ENCODE measurements at places on chromosomes 1 and 21.
A peak's percentile ranks its signal among the peaks of the same experiment; 100 is the strongest.

GRCh38 chr1:243559575-243560162 is 290.4 kb downstream of the AKT3 start:
- no peak for DNase-seq

DNA sequence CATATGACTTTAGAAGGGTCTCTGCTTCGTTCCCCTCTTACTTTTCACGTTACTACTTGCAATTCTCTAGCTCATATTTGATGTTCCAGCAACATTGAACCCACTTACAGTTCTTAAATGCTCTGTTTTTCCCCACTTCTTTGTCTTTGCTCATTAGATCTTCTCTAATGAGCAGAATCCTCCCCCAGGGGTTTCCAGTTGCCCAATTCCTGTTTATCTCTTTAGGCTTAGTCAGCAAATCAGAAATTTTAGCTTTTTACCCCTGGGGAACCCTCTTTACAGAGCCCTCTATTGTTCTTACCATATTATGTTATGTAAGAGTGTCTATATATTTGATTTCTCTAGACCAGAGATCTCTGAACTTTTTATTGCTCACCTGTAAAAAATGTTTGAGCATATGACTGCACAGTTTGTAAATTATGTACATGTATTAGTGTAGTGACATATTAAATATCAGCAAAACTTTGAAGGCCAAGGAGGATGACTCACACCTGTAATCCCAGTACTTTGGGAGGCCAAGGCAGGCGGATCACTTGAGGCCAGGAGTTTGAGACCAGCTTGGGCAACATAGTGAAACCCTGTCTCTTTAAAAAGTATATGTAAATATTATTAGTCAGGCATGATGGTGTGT is 71.4 kb downstream of the FNBP1L start:
- no peak for DNase-seq

GRCh38 chr1:86247597-86248279 is 91.2 kb upstream of the COL24A1 start:
- DNase-seq, result no peak

DNA sequence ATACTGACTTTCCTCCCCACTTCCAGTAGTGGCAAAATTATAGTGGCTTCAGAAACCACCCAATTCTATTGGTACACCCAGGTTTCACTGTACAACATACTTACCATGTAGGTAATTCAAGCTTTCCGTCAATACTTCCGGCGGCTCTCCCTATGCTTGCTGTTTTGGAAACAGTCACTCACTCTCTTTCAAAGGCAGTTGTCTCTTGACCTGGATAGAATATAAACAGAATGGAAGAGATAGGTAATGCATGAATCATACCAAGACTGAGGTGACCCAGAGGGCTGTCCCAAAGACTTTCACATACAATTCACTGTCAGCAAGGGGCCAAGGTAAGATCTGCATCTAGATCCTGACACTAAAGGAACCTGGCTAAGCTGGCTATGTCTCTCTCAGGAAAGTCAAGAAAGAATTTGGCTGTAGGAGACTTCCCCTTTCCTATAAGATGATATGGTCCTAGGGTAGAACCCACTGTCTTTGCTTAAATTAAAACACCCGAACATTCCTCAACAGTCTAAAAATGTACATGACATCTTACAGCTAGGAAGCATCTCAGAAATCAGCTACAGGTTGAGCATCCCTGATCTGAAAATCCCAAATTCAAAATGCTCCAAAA is 59.6 kb downstream of the LUZP1 start:
- no peak for DNase-seq

DNA sequence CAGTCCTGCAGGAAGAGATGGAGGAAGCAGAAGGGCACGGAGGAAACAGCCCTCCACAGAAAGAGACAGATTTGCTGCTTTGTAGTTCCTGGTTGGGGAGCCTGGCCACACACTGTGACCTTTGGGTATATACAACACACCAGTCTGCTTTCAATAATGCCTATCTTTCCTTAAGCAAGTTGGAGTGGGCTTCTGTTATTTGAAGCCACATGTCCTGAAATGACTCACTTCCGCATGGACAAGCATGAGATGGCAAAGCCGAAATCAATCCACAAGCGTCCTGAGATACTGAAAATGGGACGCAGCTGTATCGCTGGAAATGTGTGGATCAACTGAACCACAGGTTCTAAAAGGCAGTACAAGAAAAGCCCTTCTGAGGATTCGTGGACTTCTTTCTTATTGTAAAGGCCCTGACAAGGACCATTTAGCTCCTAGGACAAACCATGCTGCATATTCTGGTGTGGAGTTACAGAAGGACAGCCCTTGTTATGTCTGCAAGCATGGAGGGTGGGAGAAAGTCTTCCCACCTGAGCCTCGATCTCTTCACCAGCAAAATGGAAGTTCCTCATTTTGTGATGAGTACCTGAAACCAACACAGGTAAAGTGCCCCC is 22.7 kb upstream of the FHAD1 start:
- DNase-seq, result no peak

GRCh38 chr1:230240446-230241086 is 173.5 kb downstream of the GALNT2 start:
- DNase-seq, result no peak

GRCh38 chr1:174954671-174955669 is 44.8 kb upstream of the CACYBP start:
- DNase-seq, result no peak

- DNase-seq, result peak; percentile 47
Observed at GRCh38 chr1:84724128-84724860, 34.0 kb upstream of the SSX2IP start.

- no peak for DNase-seq
Observed at GRCh38 chr1:39230261-39231190, 26.0 kb downstream of the MACF1 start.

- DNase-seq, result no peak
Observed at GRCh38 chr1:16924216-16924918, 2.6 kb downstream of the CROCC start.

DNA sequence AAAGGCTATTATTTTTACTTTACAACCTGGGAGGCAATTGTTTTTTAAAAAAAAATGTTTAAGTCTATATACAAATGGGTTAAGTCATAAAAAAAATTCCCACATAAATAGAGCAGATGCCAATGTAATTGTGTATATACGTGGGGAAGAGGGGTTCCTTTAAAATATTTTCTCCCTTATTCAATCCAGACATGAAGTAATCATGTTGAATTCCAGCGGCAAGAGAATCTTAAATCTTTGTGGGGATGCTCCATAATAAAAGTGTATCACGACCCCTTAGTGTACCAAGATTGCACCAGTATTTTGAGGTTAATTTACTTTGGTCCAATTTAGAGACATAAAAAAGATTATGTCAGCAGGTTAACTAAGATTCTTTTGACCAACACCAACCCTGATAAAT is 62.1 kb downstream of the ARID4B start:
- no peak for DNase-seq

DNA sequence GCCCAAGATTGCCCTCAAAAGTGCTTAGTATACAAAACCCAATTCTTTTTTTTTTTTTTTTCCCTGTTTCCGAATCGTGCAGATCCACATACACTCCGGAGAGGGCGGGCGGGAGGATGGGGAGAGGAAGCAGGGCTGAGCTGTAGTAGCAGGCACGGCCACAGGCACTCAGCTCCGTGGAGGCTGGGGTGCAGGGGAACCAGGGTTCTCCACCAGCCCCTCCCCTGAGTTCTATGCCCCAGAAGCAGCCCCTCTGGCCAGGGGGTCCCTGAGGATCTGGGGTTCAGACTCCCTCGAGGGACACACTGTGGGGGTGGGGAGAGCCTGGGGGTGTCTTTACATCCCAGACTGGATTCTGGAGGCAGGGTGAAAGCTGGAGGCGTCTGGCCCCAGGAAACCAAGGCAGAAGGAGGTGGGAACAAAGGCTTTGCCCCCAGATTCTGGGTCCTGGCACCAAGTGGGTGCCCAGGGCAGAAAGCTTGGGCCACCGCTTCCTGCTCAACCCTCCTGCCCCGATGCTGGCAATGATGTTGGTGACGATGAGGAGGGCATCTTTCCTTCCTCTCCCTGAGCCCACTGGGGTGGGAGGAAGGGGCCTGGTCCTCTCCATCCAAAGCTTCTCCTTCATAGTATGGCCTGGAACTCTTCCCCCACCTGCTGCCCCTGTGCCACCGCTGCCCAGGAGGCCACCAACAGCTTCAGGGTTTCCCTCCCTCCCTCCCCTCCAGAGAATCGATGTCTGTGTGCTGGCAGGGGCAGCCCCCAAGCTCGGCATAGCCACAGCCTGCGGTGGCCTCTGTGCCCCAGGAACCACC is 106.4 kb upstream of the TARDBP start:
- DNase-seq, result no peak

GRCh38 chr1:192109576-192109975 is 48.7 kb upstream of the RGS18 start:
- DNase-seq, result no peak

DNA sequence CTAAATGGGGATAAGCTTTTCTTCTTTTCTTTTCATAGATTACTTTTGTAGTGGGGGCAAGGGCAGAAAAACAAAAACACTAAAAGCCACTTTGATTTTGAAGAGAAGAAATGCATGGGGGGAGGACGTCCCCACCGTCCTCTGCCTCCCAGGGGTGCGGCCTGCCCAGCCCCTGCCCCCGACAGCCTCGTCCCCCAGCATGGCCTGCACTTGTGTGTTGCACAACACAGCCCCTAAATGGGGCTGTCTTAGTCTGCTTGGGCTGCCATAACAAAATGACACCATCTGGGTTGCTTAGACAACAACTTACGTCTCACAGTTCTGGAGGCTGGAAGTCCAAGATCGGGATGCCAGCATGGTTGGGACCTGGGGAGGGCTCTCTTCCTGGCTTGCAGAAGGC is 57.3 kb upstream of the TMEM51 start:
- no peak for DNase-seq

GRCh38 chr1:20589331-20590278 is 708 bp downstream of the CDA start:
- DNase-seq, result no peak

DNA sequence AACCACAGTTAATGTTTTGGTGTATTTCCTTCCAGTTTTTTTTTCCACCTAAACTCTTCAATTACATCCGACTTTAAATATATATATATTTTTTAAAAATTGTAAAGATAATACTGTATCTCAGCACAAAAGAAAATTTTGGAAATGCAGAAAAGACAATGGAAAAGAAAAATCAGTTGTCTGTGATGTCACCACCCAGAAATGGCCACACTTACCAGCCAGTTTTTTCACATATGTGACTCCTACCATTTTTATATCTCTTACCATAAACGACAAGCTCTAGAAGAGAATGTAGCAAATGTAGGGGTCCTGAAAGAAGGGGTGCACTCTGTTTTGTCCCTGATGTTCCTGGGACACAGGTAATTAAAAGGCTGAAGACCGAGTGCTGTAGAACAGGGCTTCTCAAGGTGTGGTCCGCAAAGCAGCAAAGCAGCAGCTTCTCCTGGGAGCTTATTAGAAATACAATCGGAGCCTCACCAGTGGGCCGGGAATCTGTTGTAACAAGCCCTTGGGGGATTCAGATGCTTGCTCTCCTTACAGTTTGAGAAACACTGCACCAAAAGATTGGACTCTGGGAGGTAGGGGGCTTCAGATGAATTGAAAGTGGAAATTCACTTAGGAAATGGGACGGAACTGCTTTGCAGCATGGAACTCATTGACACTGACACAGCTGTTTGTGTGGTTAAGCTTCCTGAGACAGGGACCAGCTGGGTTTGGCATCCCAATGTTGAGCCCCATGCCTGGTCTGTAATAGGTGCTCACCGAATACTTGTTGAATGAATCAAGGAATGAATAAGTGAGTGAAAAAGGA is 44.1 kb downstream of the ALPL start:
- no peak for DNase-seq

DNA sequence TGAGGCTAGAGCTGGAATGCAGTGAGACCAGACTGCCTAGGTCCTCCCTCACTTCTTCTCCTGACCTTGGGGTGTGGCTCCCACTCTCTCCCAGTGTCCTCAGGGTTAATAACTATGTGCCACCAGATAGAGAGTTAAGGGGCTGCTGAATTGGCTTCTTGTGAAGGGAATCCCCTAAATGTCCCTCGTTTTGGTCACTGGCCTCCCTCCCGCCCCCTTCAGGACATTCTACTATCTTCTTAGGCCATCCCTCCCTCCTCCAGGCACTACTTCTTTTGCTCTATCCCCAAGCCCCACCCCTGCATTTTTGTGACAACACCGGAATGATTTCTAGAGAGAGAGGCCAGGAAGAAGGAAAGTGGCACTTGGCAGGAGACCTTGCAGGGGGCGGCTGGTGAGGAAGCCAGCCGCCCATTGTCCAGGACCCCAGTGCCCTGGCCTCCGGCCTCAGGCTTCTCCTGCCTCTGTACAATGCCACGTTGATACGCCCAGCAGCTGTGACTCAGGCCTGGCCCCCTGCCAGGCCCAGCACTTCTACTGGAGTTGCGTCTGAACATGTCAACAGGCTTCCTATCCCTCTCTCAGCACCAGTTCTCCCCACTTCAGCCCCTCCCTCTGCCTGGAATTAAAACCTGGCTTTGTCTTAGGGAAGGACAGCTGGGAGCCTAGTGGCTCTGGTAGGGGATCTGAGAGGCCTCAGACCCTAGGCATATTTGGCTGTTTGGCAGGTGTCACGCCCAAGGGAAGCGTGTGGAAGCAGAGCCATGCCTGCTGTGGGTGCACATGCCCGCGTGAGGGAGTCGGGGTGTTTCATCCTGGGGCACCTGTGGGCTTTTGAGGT is 9.1 kb downstream of the LMNA start:
- peak; percentile 50 for DNase-seq

DNA sequence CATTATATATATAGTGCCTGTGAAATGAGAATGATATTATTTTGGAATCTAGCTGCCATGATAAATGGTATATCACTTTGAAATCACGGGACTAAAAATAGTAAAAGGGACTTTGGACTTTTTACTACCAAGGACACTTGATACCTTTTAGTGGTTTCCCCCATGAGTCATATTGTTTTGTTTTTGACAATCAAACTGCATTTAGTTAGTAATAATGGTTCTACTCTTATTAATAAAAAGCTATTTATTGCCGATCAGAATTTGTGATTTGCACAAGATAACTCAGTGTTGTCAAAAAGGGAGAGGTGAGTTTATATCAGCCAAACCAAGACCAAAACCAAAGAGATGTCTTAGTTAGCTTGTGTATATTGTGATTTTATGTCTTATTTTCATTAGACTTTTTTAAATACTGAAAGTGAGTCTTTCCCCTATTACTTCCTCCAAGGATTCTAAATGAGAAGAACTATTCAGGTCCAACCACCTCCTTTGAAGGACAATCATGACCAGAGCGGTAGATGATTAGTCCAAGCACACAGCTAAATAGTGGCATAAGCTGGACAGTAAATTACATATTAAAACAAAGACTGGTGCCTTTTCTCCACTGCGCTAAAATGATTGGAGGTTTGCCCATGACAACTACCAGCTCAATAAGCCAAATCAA is 281.7 kb upstream of the ESRRG start:
- no peak for DNase-seq
